ENCODE measurements at places on chromosomes 1 and 21.
A peak's percentile ranks its signal among the peaks of the same experiment; 100 is the strongest.

- H3K36me3 ChIP-seq: peaks cover 34% of the 10 kb centered on the region
- no peak for DNase-seq
- no peaks in the 10 kb centered on the region for H3K27me3 ChIP-seq
- no peak overlapping the region for H3K27ac ChIP-seq
- no peak overlapping the region for H3K4me3 ChIP-seq
Observed at GRCh38 chr1:27349784-27350662, 8.2 kb downstream of the SYTL1 start.

DNA sequence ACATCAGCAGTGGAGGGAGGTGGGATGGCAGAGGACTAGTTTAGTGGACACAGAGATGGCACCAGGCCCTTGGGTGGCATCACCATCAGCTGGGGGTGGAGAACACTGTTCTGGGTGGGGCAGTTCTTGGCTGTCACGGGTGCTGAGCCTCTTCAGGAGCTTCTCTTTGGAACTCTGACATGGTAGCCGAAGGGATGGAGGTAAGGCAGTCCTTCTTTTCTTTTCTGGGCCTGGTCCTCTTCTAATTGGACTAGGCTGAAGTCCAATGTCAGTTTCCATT, 8.3 kb upstream of the MEF2D start:
- peaks cover 45% of the 10 kb centered on the region for H3K4me1 ChIP-seq
- H3K27me3 ChIP-seq: no peaks in the 10 kb centered on the region
- H3K4me3 ChIP-seq: no peak overlapping the region

- H3K36me3 ChIP-seq: peaks cover 8% of the 10 kb centered on the region
- no peak overlapping the region for H3K4me3 ChIP-seq
- H3K27me3 ChIP-seq: no peaks in the 10 kb centered on the region
- H3K27ac ChIP-seq: no peak overlapping the region
- peaks cover 13% of the 10 kb centered on the region for H3K4me1 ChIP-seq
- DNase-seq: no peak
Observed at GRCh38 chr1:92372164-92372563, 73.3 kb downstream of the RPAP2 start.

DNA sequence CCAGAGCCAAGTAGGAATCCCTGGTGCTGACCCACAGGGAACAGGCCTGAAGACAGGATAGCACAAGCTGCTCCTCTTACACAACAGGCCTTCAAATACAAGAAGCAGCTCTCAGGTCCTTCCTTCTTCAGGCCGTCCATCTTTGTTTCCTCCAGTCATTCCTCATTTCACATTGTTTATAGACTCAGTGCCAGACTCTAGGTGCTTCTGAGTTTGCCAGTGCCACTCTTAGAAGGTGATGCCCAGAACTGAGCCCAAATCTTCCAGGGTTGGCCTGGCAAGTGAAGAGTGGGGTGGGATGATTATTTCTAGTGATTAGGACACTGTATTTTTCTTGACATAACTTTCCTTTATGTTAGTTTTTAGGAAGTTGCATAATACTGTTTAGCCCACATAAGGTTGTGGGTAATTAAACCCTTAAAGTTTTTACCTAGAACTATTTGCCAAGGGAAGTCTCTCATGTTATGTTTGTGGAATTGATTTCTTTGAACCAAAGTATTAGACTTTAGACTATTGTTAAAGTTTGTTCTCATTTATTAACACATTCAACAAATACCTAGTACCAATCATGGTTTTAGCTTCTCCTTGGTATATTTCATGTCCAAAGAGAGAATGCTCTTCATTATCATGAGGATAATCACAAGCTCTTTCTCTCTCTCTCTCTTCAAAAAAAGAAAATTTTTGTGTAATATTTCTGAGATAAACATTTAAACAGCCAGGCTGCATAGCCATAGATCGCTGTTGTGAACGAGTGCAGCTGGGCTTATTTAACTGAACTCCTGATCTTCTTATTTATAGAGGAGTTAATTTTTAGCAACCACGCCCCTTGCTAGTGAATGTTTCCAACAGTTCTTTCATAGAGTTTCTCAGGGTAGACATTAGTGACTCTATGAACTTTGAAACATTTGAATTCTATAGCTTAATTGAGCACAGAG, 47.7 kb downstream of the PGM1 start:
- H3K27me3 ChIP-seq: no peaks in the 10 kb centered on the region
- no peak overlapping the region for H3K27ac ChIP-seq
- DNase-seq: no peak
- no peaks in the 10 kb centered on the region for H3K4me1 ChIP-seq
- H3K4me3 ChIP-seq: no peak overlapping the region
- H3K36me3 ChIP-seq: peaks cover 18% of the 10 kb centered on the region

DNA sequence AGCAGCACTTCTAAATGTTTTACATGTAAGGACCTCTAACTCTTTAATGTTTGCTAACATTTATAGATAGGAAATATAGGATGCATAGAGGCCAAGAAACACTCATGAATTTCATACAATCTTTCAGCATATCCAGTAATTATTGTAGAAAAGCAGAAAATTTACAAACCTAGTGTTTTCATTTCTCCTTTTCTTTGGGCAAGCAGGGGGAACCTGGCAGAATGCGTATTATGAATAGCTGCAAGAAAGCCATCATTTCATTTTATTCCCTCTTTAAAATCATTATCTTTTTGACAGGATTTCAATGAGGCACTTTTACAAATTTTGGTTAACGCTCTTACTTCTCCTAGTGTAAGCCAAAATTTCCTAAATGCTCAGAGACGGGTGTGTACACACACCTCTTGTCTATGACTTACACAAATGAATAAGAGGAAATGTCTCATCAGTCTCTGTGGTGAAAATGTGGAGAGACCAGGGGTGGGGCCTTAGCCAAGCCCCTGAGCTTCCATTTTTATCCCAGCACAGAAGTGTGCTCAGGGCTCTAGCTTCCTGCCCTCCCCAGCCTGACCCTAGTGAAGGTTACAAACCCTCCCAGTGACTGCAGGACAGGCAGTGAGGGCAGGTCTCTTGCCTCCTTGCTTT, 91.6 kb downstream of the LRRC8C start:
- no peak overlapping the region for H3K4me3 ChIP-seq
- no peak for DNase-seq
- peak overlapping the region; percentile 41 for H3K27ac ChIP-seq

DNA sequence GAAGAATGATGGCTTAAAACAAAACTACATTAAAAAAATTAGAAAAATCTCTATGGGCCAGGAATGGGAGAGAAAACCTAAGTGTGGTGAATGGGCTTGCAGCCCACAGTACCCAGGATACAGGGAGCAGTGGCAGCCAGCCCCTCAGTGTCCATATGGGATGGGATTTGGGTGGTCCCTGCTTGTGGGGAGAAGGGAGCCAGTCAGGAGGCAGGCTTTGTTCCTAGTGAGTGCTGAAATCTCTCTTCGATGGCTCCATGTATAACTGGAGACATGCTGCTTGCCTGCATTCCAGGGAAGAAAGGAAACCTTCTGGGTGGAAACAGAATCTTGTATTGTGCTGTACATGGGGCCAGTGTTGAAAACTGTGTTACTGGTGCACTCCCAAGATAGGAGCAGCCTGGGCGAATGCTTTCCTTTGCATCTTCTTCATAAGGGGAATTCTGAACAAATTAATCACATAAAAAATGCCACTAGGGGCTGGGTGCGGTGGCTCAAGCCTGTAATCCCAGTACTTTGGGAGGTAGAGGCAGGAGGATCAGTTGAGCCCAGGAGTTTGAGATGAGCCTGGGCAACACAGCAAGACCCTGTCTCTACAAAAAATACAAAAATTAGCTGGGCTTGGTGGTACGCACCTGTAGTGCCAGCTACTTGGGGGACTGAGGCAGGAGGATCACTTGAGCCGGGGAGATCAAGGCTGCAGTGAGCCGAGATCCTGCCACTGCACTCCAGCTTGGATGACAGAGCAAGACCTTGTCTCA, 36.0 kb downstream of the PTPRU start:
- H3K27me3 ChIP-seq: peaks cover 67% of the 10 kb centered on the region
- no peak for DNase-seq
- no peaks in the 10 kb centered on the region for H3K4me1 ChIP-seq
- peaks cover 2% of the 10 kb centered on the region for H3K36me3 ChIP-seq

GRCh38 chr1:233664253-233664652, 50.3 kb downstream of the KCNK1 start:
- H3K4me3 ChIP-seq: no peak overlapping the region
- H3K36me3 ChIP-seq: no peaks in the 10 kb centered on the region
- no peaks in the 10 kb centered on the region for H3K4me1 ChIP-seq
- peaks cover 10% of the 10 kb centered on the region for H3K27me3 ChIP-seq
- H3K27ac ChIP-seq: no peak overlapping the region

DNA sequence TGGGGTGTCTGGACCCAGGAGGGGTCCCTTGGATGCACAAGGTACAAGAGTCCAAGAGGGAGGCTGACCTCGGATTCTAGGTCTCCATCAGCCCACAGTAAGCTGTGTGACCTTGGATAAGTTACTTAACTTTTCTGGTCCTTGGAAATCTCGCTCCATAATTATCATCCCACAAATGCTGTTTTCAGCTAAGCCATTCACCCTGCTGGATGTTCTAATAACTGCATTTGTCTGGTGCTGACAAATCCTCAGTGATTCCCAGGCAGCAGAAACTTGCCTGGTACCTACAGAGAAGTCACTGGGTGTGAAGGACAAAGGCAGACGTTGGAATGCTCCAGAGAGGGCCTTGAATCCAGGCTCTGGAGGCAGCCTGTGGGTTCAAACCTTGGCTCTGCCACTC, 89.7 kb downstream of the IGSF21 start:
- no peaks in the 10 kb centered on the region for H3K36me3 ChIP-seq
- H3K27me3 ChIP-seq: peaks cover 82% of the 10 kb centered on the region

- no peaks in the 10 kb centered on the region for H3K36me3 ChIP-seq
- no peak for DNase-seq
- peaks cover 60% of the 10 kb centered on the region for H3K27me3 ChIP-seq
- H3K4me1 ChIP-seq: no peaks in the 10 kb centered on the region
- H3K4me3 ChIP-seq: no peak overlapping the region
- H3K27ac ChIP-seq: no peak overlapping the region
Observed at GRCh38 chr1:207497941-207498340, 2.0 kb downstream of the CR1 start.

DNA sequence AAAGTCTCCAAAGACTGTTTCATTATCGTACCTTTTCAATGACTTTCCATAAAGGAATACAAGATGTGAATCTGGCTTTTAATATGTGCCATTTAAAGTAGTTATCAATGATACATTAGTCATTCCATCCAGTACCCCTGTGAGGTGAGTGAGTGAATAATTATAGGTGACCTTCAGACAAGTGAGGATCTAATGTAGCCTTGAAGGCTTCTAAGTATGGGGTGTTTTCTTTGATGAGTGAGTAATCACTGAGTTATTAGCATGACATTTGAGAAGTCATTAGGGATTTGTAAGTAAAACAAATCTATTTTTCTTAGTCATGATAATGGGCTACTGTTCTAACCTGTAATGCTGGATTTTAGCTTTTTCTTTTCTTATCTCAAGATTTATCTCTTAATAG, 831.4 kb downstream of the ADGRL2 start:
- no peaks in the 10 kb centered on the region for H3K27me3 ChIP-seq
- H3K27ac ChIP-seq: no peak overlapping the region
- no peak for DNase-seq
- H3K4me1 ChIP-seq: no peaks in the 10 kb centered on the region
- H3K36me3 ChIP-seq: peaks cover 2% of the 10 kb centered on the region
